ENCODE measurements at places on chromosomes 2 and 18. TPM values are rescaled to one million over a fixed set of nuclear protein-coding genes. Genes with fewer than 3 reads are reported as not detected.
A peak's percentile ranks its signal among the peaks of the same experiment; 100 is the strongest.

DNA sequence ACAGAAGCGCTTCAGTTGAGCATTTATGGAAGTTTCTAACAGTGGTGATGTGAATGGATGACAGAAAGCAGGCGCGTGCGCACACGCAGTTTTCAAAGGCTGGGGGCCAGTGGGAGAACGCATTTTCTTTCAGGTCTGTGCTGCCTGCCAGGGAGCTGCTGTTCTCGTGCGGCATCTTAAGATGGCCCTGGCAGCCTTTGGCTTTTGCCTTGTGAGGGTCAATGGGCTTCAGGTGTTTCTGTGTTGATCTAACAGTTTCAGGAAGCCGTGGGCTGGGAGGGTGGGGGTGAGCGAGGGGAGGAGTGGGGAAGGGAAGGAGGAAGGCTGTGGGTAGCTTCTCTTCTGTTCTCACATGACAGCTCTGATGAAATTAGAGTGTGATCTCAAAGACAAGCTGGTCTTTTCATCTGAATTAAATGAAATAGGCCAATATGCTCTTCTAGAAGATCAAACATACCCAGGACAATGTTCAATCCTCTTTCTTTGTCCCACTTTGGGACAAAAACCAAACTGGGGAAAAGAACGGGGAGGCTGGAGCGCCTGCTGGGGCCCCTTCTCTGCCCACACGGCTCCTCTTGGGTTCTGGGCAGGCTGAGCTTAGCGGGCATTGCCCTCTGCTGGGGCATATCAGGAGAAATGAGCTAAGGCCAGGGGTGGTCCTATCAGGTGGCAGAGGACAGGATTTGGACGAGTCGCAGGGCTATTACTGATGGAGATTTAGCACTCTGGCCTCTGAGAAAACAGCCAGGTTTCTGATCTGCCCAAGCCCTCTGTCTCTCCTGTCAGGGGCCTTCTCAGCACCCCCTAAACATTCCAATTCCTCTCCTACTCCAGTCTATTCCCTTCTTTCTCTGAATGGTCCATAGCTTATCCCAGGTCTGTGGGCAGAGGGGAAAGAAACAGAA is 126.2 kb upstream of the LGALSL start:
- peak; percentile 73 for DNase-seq

DNA sequence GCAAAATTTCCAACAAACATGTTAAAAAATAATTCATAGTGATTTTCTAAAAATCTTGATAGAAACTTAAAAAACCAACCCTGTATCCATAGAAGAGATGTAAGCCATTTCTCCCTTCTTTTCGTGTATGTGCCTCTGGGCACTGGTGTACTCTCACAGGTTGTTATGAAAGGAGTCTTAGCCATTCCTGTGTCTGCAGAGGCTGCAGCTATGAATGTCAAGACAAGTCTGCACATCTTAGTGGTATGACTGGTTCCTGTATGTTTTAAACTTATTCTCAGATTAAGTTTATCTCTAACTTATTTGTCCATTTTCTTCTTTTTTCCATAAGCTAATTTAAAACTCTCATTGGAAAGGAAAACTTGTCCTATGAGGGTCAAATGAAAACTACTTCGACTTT is 84.0 kb downstream of the DPP4 start:
- no peak for DNase-seq

DNA sequence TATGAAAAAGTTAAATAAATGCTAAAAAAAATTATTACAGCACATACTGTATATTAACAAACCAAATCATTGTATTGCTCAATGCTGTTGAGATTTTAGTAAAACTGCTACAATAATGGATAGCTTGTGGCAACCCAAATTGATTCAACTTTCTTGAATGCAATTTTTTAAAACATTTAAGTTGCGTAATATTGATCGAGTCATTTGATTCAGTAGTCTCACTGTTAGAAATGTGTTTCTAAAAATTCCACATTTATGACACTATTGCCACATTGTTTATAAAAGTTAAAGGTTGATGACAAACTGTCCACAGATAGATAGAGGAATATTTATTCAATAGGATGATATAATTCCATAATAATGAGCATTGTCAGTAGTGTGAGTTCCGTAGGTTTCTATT is 640.7 kb upstream of the CRIM1 start:
- DNase-seq = no peak

GRCh38 chr2:236402033-236402790 is 138.0 kb upstream of the ASB18 start:
- no peak for DNase-seq

DNA sequence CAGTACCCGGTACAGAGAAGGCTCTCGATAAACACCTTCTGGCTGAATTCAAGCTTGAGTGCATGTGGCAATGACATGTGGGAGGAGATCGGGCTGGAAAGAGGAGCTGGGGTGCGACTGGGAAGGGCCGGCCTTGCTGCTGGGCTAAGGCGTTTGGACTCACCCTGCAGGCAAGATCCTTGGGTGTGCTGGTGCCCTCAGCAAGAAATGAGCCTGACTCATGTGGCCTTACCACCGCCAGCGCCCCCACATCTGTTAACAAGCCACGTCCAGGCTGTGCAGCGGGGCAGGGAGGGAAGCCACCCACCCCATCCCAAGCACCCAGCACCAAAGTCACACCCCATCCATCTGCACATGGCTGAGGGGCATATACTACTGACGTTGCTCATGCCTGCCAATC is 1.3 kb downstream of the HS1BP3 start:
- DNase-seq = no peak

DNA sequence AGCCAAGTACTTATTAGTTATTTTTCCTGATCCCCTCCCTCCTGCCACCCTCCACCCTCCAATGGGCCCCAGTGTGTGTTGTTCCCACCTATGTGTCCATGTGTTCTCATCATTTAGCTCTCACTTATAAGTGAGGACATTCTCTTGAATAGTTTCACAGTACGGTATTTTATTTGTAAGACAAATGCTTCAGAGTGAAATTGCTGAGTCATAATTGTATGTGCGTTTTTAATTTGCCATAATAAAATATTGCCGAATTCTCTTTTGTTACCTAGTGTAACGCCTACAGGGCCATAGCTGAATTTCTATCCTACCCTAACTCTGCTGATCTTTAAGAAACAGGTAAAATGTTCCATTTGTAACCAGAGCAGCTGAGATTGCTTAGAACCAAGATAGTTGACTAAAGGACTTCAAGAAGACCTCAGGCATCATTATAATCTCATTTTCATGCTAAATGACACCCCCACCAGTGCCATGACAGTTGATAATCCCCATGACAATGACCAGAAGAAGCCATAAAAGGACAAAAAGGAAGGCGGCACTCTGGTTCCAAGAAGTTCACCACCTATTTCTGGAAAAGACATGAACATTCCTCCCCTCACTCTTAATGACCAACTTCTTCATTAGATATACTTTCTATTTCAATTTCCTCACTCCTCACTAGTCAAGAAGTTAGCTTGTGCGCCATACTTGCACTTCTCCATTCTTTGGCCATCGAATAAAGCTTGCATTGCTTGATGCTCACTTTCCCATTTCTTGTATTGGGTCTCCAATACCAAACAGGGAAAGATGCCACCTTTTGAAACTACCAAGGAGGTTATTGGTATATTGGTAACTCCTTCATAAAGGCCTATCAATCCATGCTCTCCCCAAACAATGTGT is 18.4 kb downstream of the SCN9A start:
- no peak for DNase-seq

DNA sequence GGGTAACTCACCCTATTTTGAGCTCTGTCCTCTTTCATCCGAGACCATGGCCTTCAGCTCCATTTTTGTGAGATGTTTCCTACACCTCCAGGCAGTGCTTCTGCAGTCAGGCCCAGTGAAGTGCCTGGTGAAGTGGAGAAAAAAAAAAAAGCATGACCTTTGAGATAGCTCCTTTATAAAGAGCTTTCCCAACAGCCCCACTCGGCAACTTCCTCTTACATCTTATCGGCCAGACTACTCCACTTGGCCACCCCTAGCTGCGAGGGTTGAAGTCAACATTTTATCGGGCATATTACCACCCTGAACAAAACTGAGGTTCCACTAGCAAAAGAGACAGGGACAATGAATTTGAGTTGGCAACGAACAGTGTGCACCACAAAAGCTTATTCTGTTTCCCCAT is 124.8 kb upstream of the RNF152 start:
- no peak for DNase-seq

ERFE gene
- 0.49 TPM for total RNA-seq

DNA sequence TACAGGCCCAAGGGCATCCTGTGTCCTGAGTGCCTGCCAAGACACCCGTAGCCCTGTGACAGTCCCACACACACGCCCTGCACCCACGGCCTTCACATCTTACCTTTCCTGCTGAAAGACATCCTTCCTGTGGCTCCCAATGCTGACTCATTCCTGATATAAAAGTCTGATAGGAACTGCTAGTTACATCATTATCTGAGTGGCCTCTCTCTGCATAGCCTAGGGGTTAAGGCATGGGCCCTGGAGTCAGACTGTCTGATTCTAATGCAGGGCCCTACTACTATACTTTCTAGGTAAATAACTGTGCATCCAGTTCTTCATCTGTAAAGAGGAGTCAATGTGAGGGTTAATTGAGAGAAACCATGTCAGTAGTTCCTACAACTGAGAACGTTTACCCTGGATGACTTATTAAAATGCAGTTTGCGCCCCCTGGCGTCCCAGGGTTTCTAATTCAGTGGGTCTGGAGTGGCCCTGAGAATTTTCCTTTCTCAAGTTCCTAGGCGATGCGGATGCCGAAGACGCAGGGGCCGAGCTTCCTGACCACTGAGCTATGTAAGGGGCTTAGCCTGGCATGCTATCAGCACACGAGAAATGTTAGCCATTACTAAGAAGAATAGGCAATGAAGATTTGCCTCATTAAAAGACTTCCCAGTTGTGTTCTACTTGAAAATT is 6.0 kb upstream of the GPR45 start:
- no peak for DNase-seq

- DNase-seq = no peak
Observed at GRCh38 chr18:77118256-77119090, 14.1 kb downstream of the MBP start.

DNA sequence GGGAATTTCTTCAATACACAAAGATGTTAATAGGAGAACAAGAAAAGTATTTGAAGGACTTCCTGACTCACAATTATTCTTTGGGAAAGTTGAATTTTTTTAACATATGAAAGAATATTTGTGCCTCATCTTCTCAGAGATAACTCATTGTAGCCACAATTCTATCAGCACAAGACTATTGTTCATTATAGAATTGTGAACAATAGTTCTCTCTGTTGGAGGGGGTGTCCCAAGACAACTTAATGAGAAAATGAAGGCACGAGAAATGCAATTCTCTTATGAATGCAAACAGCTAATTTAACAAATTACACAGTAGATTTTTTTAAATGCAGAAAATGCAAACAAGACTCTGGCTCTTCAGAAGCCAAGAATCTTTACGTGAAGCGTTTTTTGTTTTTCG is 157.0 kb downstream of the BARD1 start:
- DNase-seq = no peak

DNA sequence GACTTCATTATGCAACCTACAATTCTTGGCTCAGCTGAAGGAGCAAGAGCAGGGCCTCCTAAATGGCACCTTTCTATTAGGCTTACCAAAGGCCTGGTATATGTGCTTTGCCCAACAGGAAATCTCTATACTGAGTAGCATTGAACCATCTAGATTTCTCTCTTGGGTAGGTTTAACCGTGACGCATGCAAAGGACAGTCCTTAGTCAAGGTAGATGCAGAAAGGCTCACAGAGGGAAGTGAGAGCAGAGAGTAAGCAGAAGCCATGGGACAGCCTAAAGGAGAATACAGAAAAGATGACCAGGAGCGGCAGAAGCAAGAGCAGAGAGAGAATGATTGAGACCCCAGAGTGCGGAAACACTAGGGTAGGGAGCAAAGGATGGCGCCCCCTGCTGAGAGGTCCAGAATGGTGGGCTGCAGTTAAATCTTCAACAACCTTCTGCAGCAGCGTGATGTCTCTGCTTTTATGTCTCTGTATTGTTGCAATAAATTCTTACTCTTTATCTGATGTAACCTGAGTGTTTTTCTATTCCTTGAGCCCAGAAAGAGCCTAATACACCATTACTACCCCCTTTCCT is 4.7 kb upstream of the OSBPL1A start:
- DNase-seq = no peak

- DNase-seq = no peak
Observed at GRCh38 chr2:116545286-116546068, 1269.0 kb upstream of the DDX18 start.

MEP1B gene
- total RNA-seq = not detected

DNA sequence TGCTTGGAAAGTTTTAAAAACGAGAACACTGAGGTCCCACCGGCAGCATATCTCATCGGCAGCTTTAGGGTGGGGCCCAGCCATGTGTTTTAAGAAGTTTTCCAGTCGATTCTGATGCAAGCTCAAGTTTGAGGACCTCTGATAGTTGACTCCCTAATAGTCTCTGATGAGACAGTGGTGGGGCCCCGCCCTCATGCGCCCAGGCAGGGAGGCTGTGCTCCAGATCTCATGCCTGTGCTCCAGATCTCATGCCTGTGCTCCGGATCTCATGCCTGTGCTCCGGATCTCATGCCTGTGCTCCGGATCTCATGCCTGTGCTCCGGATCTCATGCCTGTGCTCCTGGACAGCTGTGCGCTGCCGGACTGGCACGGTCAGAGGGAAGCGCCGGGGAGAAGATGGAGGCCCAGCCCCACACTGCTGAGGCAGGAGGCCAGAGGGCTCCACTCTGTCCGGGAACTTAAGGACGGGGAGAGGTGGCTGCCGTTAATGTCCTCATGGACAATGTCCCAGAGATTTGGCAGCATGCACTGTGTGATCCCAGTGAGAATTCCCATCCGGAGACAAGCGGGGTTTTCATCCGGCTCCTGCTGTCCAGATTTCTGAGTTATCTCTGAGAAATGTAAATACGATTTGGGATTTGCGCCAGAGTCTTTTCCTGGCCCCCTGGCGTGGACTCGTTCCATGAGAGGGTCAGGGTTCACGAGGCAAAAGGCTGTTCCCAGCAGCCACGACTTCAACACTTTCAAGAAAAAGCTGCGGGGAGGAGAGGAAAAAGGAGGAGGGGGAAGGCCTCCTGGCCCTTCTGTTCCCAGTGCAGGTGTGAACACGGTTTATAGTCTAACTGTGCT is 9.4 kb upstream of the COLEC11 start:
- DNase-seq = peak; percentile 84

DNA sequence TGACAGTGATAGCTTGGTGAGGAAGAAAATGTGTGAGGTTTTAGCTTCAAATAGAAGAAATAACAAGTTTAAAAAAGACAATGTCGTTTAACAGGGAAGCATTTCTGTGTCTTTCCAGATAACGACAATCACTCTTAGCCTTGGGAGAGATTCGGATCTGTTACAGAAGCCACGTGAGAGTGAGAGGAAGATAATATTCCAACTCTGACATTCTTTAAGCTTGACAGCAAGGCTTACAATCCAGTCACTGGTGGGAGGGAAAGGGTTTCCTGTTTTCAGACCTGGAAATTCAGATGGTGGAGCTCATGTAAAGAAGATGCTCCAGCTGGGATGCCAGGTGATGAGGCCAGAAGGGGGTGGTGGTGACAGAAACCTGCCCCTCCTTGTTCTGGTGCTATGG is 30.8 kb downstream of the FBXO48 start:
- no peak for DNase-seq

Measured in sigmoid colon (tissue), 7 donors.